Activated T-helper 2 cell treated with anti-CD3 and anti-CD28 coated beads, Interferon-gamma antibody, Interleukin-2, Interleukin-4, amounts not matched to agents 10 μg/mL and 5 μg/mL and 100 μg/mL, durations not matched to agents 14 hours and 24 hours and 36 hours (primary cell): ENCODE measurements at places on chromosomes 16 and 17. TPM values are rescaled to one million over a fixed set of nuclear protein-coding genes. Genes with fewer than 3 reads are reported as not detected.

CD19 gene
- total RNA-seq: 0.18 and 0.23 TPM in 2 replicates

PMP22 gene
- total RNA-seq: 1.2 and 1.6 TPM in 2 replicates

TAT gene
- total RNA-seq: not detected in 2 replicates

LRRC36 gene
- total RNA-seq: 0.60 and 0.89 TPM in 2 replicates

TBC1D3G gene
- not detected in 2 replicates for total RNA-seq

HOXB13 gene
- not detected in 2 replicates for total RNA-seq

CORO6 gene
- 3.1 and 3.8 TPM in 2 replicates for total RNA-seq

KRTAP3-2 gene
- total RNA-seq: not detected in 2 replicates

ASPHD1 gene
- total RNA-seq: 2.1 and 2.2 TPM in 2 replicates

CA5A gene
- total RNA-seq: not detected in 2 replicates

GAS2L2 gene
- not detected in 2 replicates for total RNA-seq

FSCN2 gene
- 1.1 TPM in 2 replicates for total RNA-seq

CRHR1 gene
- not detected in 2 replicates for total RNA-seq

FBXO39 gene
- total RNA-seq: 0.11 TPM in 1 of 2 replicates, not detected in the other

PIRT gene
- total RNA-seq: not detected in 2 replicates

TBC1D28 gene
- total RNA-seq: not detected in 2 replicates

NPIPB2 gene
- total RNA-seq: 13.2 and 14.9 TPM in 2 replicates

SMIM5 gene
- 0.09 and 0.16 TPM in 2 replicates for total RNA-seq

MT1G gene
- total RNA-seq: 21.1 and 24.5 TPM in 2 replicates

ZACN gene
- 10.3 and 14.1 TPM in 2 replicates for total RNA-seq

PRR29 gene
- 0.14 and 0.18 TPM in 2 replicates for total RNA-seq

CACNG3 gene
- not detected in 2 replicates for total RNA-seq

DPEP3 gene
- not detected in 2 replicates for total RNA-seq

USP43 gene
- 0.07 and 0.09 TPM in 2 replicates for total RNA-seq

TNFSF12 gene
- total RNA-seq: 31.8 and 36.0 TPM in 2 replicates

SLC9A5 gene
- 5.1 and 6.4 TPM in 2 replicates for total RNA-seq

TSPAN10 gene
- 0.30 and 0.44 TPM in 2 replicates for total RNA-seq

SPATA22 gene
- total RNA-seq: not detected in 2 replicates

ARHGAP44 gene
- 0.21 TPM in 2 replicates for total RNA-seq

RNF222 gene
- total RNA-seq: not detected in 2 replicates

TNK1 gene
- total RNA-seq: 4.0 and 5.2 TPM in 2 replicates

ASGR1 gene
- total RNA-seq: 1.7 and 1.8 TPM in 2 replicates

TBC1D3H gene
- not detected in 2 replicates for total RNA-seq

CLDN9 gene
- total RNA-seq: 0.11 and 0.14 TPM in 2 replicates

TM4SF5 gene
- total RNA-seq: not detected in 2 replicates

SPATA33 gene
- total RNA-seq: 15.5 and 16.6 TPM in 2 replicates

OR3A3 gene
- not detected in 2 replicates for total RNA-seq

PRSS33 gene
- total RNA-seq: not detected in 2 replicates

LRRC37A3 gene
- 10.5 and 16.1 TPM in 2 replicates for total RNA-seq

CMTM2 gene
- 0.30 and 0.53 TPM in 2 replicates for total RNA-seq

DYNLRB2 gene
- total RNA-seq: not detected in 2 replicates

PRSS8 gene
- total RNA-seq: not detected in 2 replicates

FAM117A gene
- total RNA-seq: 12.2 and 15.8 TPM in 2 replicates

TNFRSF17 gene
- not detected in 2 replicates for total RNA-seq
